ENCODE measurements at places on chromosomes 11 and 22. TPM values are rescaled to one million over a fixed set of nuclear protein-coding genes. Genes with fewer than 3 reads are reported as not detected.

The CD3G gene
- total RNA-seq: not detected

The DSCAML1 gene
- total RNA-seq: 0.05 TPM

The NTM gene
- total RNA-seq: 6.2 TPM

The DDTL gene
- not detected for total RNA-seq

The SUSD2 gene
- total RNA-seq: 1.7 TPM

The OPCML gene
- not detected for total RNA-seq

The HBD gene
- total RNA-seq: not detected

The CCDC116 gene
- not detected for total RNA-seq

All from airway epithelial cell (primary cell).